ENCODE measurements at places on chromosomes 5 and 9.

DNA sequence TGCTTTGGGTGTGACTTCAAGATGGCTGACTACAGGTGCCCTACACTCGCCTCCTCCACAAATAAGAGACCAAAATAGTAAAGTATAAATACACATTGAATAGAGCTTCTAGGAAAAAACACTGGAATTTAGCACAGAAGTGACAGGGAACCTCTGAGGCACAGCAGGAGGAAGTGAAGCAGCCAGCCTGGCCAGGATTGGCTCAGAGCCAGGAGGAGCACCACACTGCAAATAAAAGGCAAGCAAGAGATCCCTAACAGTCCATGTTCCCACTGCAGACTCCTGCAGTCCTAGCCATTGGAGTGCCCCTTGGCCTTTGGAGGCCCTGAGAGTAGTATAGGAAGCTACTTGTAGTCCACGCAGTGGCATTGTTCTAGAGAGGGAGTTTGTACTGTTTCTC is 186.7 kb upstream of the TLX3 start:
- DNase-seq: no peak

- DNase-seq: peak; percentile 81
Observed at GRCh38 chr5:41924872-41925554, at the start of gene FBXO4. TSS of gene FBXO4 (plus strand) at chr5:41925281. CDS start at chr5:41925310, 29 bp downstream.

GRCh38 chr5:114977979-114978573 is 191.6 kb downstream of the TRIM36 start:
- no peak for DNase-seq

GRCh38 chr9:38442473-38443096 is 18.3 kb upstream of the IGFBPL1 start:
- no peak for DNase-seq

- no peak for DNase-seq
Observed at GRCh38 chr9:6655036-6655435, 9.5 kb upstream of the GLDC start.

Measured in brain (organoid and tissue), 16 donors.